ENCODE measurements at places on chromosomes 7 and 10.

DNA sequence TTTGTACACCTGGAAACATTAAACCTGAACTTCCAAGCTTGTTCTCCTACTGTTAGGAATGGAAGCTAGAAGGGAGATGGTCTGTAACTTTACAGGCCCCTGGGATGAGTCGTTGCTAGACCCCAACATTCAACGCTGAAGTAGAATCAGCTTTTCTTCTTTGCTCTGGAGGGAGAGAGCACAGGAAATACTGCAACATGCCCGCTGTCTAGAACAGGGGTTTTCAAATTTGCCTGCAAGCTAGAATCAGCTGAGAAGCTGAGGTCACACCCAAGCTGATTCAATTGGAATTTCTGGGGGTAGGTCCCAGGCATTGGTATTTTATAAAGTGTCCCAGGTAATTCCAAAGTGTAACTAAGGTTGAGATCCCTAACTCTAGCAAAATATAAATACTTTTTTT, 219.7 kb downstream of the PRPF18 start:
- DNase-seq, result no peak

DNA sequence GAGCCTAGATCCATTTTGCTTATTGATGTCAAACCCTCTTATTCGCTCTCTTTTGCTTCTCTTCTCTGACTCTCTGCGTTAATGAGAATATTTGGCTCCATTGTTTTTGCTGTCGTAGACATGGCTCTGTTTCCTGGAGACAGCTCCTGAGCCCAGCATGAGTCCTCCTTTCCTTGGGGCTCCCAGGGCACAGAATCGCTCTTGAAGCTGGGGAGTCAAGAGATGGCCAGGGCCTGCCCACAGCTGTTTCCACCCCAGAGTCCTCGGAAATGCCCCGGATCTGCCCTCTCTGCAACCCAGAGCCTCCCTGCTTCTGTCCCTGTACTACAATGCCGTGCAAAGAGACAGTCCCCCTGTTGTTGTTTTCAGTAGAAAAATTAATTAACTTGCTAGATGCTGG, 566.7 kb upstream of the FOXK1 start:
- DNase-seq, result no peak

GRCh38 chr10:97889461-97890265, 40.0 kb downstream of the GOLGA7B start:
- DNase-seq, result no peak

DNA sequence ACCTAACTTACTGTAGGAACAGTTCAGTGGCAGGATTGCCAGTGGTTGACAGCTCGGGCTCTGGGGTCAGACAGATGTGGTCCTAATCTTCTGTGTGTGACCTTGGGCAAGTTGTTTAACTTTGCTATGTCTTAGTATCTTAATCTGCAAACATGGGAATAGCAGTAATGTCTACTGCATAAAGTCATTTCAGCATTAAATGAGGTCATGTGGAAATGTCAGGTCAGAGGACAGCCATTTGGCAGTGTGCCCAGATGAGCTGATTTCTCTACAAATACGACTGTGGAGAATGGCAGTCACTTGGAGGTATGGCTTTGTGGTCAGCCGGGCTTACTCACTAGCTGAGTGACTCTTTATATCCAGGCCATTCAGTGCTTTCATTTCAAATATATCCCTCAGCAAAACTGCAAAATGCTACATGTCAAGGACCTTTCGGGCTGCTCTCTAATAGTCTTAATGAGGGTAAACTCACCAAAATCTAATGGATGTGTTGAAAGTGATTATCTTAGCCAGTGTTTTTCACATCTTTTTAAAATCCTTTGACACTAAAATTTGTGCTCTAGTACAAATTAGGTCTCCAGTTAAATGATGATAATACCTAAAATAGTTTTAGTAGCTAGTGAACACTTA, 171.4 kb downstream of the ST7 start:
- DNase-seq, result peak; percentile 71

GRCh38 chr7:1939434-1940401, 269.6 kb downstream of the ELFN1 start:
- peak; percentile 34 for DNase-seq

DNA sequence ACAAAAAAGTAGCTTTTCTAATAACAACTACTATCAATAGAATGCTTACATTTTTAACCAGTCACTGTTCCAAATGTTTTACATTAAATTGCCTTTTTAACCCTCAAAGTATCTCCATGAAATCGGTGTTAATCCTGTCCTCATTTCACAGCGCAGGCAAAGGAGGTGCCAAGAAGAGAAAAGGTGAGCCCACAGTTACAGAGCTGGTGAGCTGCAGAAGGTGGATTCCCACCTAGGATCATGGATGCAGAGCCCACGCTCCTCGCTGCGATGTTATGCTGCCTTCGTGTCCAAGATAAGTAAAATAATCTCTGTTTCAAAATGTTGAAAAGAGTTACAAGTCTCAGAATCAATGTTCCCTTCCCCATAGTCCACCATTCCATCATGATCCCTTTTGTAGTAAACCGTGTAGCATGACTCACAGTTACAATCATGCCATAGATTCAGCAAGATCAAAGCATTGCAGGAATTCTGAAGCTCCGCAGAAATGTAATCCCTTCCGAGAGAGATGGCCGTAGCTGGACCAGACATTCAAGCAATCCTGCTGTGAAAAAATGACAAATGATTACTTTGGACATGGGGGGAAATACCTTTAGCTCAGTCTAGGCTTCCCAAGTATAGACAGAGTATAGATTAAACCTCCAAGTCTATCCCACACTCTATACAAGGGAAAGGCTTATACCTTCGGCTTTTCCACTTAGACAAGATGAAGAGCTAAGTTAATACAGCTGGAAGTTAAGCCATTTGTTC, 394.7 kb upstream of the AKR1E2 start:
- no peak for DNase-seq

GRCh38 chr7:21429021-21429420, 1.1 kb downstream of the SP4 start:
- DNase-seq, result no peak

GRCh38 chr7:47580811-47581331, 1.0 kb downstream of the TNS3 start:
- no peak for DNase-seq

- no peak for DNase-seq
Observed at GRCh38 chr10:119737039-119737663, 11.3 kb downstream of the INPP5F start.

DNA sequence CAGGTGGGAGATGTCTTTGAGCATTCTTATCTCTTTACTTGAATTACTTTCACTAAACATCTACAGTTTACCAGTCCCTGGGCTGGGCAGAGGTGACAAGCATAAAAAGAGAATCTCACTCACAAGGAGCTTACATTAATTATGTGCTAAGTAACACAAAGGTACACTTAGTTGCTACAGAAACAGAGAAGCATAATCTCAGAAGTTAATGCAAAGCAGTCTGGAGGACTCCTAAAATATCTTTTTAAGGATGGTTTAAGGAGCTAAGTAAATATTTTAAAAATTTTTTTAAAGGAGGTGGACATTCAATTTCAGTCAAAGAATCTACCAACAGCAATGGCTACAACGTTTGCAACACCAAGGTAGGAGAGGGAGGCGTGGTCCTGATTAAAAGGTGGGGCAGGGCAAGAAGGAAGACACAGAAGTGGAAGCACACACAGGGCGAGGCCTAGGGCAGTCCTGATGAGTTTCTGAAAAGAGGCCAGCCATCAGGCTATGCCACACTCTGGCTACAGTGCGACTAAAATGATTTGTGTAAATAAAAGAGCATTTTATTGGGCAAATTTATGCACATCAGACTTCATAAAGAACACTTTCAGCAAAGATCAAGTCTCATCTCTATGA, 5.3 kb downstream of the LARP4B start:
- DNase-seq, result no peak

GRCh38 chr7:96527133-96527827, 182.4 kb downstream of the SEM1 start:
- DNase-seq, result no peak

All from stimulated activated CD4-positive, alpha-beta T cell treated with anti-CD3 and anti-CD28 coated beads, Interleukin-2, amount 100 ng/mL, for 24 hours (primary cell).